Mammary epithelial cell (primary cell): ENCODE measurements at places on chromosomes 2 and 18. TPM values are rescaled to one million over a fixed set of nuclear protein-coding genes. Genes with fewer than 3 reads are reported as not detected.

GRCh38 chr2:213246497-213247281 is 37.6 kb upstream of the SPAG16 start:
- DNase-seq, result peak; percentile 27

DNA sequence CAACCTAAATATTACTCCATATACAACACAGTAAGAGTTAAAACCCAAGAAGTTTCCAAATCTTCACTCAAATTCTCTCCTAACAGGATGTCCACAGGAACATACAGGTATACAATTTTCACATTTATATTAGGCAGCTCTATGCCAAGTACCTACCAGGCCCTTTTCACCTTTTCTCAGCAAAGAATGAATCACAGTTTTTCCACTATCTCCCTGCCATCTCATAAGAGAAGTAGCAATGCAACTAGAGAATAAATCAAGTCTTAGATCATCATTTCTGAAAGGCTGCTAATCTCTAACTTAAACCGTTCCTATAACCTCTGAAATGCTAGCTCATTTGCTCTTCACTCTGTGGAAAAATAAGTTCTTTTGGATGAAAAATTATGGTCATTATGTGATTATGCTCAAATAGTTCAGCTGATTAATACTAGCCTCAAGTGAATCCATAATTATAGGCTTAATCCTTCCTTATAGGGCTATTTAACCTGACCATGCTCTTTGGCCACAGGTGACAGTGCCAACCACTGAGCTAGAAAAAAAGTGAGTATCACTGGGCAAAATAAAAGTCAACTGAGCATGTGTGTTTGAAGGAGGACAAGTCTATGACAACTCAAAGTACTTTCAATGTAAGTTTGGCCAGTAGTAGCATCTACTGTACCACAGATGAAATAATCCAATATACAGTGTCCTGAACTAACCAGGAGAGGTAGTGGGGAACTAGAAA is 79.7 kb downstream of the COBLL1 start:
- peak; percentile 41 for DNase-seq

The SLC5A7 gene
- not detected in 2 replicates for total RNA-seq

DNA sequence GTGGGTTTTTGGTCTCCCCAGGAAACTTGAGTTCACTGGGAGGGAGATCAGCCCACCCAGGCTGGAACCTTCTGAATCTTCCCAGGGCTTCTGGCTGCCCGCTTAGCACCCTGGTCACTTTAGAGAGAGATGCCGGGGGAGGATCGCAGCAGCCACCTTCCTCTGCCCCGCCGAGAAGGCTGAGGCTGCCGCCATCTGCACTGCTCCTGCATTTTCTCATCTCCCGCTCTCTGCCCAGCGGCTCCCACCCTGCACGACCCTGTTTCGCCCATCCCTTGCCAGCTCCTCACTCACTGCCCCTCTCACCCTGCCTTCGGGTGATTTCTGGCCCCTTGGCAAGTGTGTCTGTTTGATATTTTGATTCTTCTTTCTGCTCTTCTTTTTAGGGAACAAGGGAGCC is 82.6 kb upstream of the ATG16L1 start:
- DNase-seq, result no peak

- DNase-seq, result no peak
These were observed 337.0 kb downstream of the RAD51AP2 start for GRCh38 chr2:17181051-17181752.

The MPP4 gene
- total RNA-seq, result 0.16 and 0.59 TPM in 2 replicates

DNA sequence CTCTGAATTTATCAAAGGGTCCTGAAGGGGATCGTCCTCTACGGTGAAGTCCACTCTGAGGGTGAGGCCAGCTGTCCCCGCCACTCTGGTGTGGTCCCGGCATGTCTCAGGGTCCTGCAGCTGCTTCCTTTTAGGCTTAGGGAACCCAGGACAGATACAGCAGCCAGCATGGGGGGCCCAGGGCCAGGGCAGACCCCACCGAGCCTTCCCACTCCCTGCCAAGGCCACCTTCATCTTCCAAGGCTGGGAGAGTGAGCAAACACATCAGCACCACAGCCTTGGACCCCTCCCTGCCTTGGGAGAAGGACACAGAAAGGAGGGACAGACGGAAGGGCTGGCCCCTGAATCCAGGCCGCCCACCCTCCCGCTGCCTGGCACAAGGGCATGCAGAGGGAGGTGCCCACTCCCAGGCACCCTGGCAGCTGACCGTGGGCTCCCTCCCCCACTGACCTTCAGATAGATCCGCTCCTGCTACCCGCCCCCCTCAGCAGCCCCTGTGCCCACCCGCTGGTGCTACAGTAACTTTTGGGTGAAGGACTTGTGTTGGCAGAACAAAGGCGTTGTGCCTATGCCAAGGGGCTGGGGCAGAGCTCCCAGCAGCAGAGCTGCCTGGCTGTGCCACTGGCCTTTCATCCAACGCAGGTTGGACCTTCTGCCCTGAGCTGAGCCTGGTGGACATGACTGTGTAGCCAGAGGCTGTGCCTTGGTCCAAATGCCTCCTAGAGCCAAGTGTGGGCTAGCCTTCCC is 7.6 kb downstream of the CYP26B1 start:
- DNase-seq, result no peak
